ENCODE measurements at places on chromosomes 6 and 20. TPM values are rescaled to one million over a fixed set of nuclear protein-coding genes. Genes with fewer than 3 reads are reported as not detected.

Gene PACRG
- total RNA-seq, result 1.7 TPM

Gene CST4
- not detected for total RNA-seq

Gene SOBP
- total RNA-seq, result 1.8 TPM

DNA sequence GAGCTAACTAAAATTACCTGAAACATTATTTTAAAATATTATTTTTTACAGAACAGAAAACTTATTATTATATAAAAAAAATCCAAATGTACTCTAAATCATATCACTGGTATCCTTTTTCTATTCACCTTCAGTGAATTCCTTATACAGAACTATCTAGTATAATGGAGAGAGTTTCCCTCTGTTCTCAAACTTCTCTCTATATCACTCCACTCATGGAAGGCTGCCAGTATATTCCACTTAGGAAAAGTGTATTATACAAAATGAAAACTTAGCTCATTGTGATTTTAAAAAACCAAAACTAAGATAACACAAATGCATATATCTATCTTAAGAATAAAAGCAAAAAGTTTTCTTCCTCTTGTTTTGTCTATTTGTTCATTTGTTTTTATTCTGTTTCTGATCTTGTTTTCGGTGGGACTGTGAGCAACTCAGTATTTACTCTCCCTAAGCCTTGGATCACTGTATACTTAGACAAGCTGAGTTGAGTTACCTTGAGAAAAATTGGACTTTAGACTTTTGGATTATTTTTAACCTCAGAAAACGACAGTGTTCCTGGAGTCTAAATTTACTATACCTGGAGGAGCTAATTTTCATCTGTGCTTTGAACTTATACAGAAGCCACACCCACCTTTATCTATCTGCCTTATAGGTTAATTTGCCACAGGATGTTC, 61.4 kb downstream of the GPR63 start:
- DNase-seq, result no peak

- DNase-seq, result no peak
Observed at GRCh38 chr20:63691711-63692435, 4.6 kb upstream of the TNFRSF6B start.

DNA sequence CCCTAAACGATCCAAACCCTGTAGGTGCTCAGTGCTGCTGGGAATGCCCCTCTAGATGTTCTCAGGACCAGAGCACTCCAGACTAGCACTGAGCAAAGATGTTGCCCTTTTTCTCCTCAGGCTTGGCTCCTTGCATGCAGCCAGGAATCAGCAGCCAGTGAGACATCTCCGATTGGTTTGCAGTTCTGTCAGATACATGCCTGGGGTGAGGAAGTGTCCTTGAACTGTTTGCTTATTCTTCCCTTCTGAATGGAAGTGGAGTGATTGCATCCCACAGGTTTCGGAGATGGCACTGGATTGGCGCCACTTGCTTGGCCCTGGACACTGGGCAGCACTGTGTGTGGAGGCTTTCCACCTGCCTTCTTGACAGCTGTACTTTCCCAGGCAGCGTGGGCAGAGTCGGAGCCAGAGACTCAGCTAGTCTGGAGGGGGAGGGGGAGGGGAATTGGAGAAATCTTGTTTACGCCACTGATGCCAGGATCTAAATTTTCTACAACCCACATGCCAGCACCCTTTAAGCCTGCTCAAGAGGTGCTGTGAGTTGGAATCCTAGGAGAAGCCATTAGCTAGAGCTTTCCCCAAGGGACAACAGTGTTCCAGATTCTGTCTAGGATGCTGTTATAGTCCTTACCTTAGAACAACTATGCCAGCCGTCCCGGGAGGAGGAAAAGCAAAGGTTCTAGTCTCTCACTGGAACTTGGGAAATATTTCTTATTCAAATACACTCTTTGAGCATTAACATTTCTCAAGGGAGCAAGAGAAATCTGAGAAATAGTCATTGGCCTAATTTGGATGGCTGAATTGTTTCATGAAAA, 49.2 kb upstream of the SASH1 start:
- no peak for DNase-seq

DNA sequence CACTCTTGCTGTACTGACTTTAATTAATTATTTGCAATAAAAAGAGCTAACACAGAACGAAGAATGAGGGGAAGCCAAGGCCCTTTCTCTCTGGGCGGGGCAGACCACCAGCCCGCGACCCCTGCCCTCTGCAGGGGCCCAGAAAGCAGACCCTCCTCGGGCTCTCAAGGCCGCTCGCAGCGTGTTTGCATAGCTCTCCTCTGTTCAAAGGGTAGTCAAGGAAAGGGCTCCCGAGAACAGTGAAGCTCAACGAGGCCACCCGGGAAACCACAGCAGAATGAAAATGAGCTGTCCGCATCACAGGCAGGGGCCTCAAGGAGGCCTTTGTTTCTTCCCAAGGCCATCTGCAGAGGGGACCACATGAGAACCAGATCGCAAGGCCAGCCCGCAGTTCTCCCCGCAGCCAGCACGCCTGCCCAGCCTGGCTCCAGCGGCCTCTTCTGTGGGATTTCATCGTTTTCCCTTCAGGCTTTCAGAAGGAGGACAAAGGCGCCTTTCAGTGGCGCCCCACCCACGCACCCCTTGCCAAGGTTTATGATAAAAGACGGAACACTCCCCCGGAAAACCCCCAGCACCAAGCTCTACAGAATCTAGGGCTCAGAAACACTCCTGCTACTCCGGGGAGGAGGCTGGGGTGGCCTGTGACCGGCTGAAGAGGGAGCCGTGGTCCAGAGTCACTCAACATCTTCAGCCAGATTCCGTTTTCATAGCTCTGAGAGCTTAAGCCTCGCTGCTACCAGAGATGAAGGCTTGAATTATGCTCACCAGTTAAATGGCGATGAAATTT, 25.3 kb downstream of the ACSS1 start:
- DNase-seq, result no peak

- DNase-seq, result no peak
Observed at GRCh38 chr6:114376611-114377175, 33.9 kb upstream of the HS3ST5 start.

DNA sequence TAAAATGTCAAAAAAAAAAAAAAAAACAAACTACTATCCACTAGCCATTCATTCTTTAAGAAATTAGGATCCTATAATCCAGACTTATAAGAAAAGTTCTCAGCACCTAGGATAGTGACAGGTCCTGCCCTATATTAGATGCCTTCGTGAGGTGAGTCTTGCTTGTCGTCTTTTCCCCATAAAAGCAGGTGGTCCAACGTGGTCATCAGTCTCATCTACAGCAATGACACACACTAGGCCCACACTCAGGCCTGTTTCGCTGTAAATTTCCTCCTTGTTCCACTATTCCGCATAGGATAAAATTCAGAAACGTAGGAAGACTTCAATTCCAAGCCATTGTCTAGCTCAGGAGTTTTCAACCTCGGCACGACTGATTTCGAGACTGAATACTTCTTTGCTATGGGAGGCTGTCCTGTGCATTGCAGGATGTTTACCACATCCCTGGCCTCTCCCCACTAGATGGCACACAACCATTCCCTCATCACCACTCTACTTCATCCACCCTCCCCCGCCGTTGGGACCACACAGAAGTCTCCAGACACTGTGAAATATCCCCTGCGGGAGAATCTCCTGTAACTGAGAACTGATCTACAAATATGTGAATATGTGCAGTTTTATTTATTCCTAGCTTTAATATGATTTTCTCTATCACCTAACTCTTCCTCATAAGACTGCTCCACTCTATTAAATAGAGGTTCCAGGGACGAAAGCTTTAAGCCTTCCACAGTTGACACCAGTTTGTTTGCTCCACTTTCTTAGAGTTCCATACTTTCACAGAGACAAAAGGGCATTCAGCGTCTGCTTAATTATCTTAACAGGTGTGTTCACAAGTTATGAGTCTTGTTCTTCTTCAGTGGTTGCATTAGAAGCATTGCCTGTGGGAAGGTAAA, 346.3 kb downstream of the BMP2 start:
- DNase-seq, result no peak
